ENCODE measurements at places on chromosomes 12 and 14.

DNA sequence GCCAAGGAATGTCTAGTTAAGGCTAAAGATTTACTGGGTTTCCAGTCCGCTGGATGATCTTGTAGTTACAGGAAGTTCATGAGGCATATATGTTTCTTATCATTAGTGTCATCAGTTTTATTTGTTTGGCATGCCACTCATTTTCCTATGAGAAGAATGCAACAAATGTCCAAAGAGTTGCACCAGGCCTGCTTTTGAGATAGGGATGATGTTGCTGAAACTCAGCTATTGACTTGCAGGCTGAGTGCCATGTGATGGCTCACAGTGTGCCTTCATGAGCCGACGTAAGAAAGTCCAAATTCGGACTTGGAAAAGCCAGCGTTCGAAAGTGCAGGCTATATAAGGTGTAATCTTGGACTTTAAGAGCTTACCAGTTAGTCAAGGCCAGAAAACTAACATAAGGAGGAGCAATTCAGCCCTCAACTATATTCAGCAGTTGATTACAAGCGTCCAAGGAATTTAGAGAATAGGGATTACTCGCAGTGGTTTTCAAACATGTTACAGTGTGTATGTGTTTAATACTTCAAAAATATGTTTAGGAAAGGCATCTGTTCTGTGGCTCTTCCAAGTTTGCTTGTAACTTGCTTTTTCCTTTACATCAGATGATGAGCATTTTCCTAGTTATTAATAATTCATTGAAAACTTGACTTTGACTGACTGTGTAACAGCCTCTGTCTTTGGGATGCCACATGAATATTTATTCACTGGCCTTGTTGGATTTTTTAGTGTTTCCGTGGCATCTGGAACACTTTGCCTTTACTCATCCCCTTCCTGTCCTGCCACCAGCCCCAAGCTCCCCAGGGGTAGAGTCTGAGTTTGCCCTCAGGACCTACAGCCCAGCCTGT, 101.3 kb downstream of the LGMN start:
- DNase-seq, result peak; percentile 76

GRCh38 chr14:98931126-98931525, 340.9 kb downstream of the BCL11B start:
- DNase-seq, result no peak

DNA sequence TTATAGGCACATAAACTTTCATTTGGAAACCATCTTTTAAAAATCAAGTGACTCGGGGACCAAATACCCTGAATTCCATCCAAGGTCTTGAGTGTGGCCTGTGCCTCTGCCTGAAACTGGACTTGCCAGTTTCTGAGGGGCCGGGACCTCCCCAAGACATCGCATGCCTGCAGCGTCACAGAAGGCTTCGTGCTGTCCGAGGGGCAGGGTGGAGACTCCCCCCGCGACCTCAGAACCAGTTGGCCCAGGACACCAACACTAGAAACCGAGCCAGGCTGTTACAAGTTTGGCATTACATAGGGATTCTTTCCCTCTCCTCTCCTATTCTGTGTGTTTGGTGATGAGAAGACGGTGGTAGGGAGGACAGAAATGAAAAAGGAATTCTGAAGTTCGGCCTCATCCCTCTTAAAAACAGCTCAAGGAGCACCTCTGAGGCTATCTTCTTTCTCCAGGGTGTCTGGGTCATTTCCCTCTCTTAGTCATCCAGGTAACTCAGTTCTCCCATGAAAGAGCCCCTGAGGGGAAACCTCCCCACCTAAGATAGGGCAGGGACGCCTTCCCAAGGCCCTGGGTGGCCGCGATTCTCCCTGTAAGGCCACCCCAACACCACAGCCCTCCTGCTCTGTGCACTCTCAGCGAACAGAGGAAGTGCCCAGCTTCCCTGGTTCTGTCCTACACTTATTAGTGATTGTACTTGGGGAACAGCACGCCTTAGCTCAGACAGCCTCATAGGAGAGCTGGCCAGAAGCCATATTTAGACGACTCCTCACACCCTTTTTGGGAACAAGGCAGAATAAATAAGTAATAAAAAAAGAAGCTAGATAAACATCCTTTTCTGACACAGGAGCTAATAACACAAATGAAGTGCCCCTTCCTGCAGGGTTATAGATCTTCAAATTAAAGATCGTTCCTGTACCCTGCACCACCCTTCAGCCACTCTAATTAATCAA, 93.8 kb downstream of the BCL11B start:
- no peak for DNase-seq

DNA sequence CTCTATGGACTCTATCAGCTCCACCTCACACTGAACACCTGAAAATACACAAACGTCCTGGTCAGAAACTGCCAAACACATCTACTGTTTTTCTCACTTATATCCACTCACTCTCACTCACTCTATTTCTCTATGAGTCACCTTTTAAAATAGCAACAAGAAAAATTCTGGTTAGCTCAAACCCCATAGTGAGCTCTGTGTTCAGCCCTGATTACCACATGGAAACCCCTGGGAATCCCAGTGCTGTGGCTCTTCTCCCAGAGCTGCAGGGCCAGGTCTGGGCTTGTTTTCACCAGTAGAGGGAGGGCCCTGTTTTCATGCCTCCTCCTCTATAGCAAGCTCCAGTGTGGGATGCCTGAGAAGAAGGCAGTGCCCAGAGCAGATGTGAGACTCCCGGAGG, 1126.1 kb downstream of the TMEM121 start:
- DNase-seq, result no peak

GRCh38 chr12:92927055-92927435, 2.0 kb downstream of the EEA1 start:
- peak; percentile 43 for DNase-seq

DNA sequence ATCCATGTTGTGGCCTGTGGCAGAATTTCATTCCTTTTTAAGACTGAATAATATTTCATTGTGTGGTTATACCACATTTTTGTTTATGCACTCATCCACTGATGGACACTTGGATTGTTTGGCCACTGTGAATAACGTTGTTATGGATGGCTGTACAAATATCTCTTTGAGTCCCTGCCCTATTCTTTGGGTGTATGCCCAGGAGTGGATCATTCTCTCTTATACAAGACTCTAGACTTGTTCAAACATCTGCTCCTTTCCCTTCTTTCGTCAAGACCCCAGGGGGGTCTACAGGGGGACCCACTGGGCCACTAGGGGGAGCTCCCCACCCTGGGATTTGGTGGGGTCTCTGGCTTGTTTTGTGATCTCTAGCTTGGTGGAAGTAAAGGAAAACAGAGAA, 77.4 kb downstream of the FBXL14 start:
- DNase-seq, result peak; percentile 75

DNA sequence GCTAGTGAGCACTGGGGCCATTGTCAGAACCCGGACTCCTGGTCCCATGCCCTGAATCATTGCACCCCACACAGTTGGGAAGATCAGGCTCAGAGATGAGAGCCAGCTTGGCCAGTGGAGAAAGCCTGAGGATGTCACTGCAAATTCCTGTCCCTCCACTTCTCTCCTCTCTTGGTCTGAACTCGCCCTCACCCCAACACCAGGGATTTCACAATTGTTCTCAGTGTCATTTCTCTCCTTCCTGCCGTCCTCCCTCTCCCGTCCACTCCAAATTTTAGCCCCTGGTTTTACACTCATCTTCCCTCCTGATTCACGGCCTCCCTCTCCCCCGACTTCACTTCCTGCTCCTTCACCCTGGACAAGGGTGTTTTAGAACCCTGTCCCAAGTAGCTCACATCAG, 11.1 kb downstream of the KRT75 start:
- no peak for DNase-seq

- peak; percentile 25 for DNase-seq
Measured at GRCh38 chr12:77032406-77032805, 33.0 kb downstream of the E2F7 start.

DNA sequence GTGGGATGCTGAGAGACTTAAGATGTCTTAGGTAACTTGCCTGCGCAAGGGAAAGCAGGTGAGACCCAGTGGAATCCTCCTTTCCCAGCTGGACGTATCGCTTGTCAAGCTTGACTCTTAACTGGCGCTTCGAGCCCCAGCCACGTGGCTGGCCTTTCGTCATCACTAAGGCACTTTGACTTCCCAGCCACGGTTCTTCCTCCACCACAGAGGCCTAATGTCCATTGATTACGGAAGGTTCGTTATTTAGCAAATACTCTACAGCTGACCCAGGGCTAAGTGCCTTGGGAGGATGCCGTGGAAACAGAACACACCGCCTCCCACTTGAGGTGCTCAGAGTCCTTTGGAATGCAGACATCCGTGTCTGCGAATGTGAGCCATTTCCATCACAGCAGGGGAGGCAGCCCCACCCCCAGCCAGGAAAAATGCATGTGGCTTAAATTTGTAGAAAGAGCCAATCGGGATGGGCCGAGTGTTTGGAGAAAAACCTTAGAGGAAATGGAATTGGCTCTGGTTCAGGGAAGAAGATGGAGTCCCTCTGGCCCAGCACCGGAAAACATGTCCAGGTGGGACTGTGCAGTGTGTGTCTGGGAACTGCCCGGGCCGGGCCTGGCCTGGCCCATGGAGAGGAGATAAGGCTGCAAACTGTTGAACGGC, 115.7 kb downstream of the PLXNC1 start:
- DNase-seq, result peak; percentile 84

- no peak for DNase-seq
Measured at GRCh38 chr14:77195766-77196165, 14.2 kb downstream of the TMEM63C start.

- peak; percentile 54 for DNase-seq
Measured at GRCh38 chr14:76810953-76811400, 1.7 kb downstream of the ANGEL1 start.

DNA sequence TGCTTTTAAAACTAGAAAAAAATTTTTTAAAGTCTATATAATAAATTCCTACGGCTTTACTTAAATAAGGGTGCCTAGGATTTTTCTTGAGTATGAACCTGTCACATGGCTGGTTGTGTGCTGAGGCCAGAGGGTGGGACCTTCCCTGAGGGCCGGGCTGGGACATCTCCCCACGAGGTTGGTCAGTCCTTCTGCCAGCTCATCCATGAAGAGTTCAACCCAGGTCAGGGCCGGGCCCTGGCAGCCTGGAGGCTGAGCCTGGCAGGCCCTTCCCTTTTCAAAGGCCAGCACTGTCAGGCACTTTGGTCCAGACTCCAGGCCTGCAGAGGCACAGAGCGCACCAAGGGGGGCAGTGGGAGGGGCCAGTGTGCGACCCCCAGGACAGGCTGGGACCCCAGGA, 31.7 kb downstream of the TNFAIP2 start:
- DNase-seq, result no peak

DNA sequence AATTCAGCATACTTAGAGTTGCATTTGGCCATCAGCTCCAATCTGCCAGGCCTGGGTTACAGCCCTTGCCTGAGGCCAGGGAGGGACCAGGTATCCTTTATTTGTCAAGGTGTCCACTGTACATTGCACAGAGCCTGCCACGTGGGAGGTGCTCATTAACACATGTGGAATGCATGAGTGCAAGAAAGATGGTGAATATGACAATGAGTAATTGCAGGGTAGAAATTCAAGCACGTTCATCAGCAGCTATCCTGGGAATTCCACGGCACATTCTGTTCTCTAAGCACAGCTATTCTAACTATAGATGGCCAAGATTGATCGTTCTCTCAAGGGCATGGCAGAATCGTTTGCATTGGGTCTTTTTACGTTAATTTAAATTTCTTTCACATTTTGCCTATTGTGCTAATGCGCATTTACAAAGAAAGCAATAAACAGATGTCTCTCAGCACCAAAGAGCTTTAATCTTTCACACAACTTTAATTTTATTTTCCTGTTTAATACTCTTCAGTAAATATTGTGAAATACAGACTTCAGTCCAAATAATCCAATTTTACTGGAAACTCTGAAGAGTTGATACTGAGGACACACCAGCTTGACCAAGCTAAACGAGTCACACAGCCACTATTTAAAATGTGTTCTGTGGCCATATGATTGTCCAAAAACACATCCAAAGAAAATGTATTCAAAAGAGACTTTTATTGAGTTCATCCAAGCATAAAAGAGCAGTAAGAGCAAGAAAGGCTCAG, 1025.7 kb upstream of the TMEM132C start:
- DNase-seq, result peak; percentile 16

DNA sequence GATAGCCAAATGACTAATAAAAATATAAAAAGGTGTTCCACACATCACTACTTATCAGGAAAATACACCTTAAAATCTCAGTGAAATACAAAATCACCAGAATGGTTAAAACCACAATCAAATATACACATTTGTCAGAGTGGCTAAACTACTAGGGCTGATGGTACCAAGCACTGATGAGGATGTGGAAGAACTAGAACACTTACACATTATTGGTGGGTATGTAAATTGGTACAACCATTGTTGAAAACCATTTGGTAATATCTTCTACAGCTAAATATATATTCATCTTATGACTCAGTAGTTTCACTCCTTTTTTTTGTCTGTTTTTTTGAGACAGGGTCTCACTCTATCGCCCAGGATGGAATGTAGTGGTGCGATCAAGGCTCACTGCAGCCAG, 48.5 kb upstream of the TTC7B start:
- DNase-seq, result no peak

GRCh38 chr12:1830981-1831963, 10.9 kb downstream of the LRTM2 start:
- peak; percentile 72 for DNase-seq

- peak; percentile 47 for DNase-seq
Measured at GRCh38 chr14:77000340-77001270, 27.9 kb downstream of the IRF2BPL start.

Data from choroid plexus epithelial cell (primary cell).